Endothelial cell (in vitro differentiated cells): ENCODE measurements at places on chromosomes 12 and 14. TPM values are rescaled to one million over a fixed set of nuclear protein-coding genes. Genes with fewer than 3 reads are reported as not detected.

ACVRL1 gene
- 395 TPM for total RNA-seq

PRPH gene
- not detected for total RNA-seq

RBM19 gene
- 27.4 TPM for total RNA-seq

PRH2 gene
- not detected for total RNA-seq

SLC7A8 gene
- total RNA-seq = 24.3 TPM

DNA sequence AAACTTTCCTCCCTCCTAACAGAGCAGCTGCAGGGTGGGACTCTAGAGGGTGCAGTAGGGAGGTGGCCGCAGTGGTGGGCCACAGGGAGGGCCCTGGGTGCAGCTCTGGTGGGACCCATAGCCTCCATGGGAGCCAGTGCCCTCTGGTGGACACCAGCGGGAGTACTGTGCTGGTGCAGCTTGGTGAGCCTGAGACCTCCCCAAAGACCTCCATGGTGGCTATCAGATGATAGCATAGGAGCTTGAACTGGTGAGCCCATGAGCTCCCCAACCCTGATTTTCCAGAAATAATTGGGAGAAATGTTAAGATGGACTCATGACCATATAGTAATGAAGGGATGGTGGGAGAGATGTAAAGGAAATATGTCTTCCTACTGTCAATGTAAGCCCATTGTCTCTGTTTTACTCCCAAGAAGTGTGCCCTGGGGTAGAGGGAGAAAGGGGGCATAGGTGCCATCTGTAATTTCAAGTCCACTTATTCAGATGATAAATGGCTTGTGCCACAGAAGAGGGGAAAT is 98.7 kb downstream of the GAS2L3 start:
- peak; percentile 45 for DNase-seq

- DNase-seq = no peak
These were observed 18.2 kb downstream of the PDE6H start for GRCh38 chr12:14991069-14991468.

- DNase-seq = no peak
These were observed 1231.2 kb upstream of the FLRT2 start for GRCh38 chr14:84298663-84299195.

DNA sequence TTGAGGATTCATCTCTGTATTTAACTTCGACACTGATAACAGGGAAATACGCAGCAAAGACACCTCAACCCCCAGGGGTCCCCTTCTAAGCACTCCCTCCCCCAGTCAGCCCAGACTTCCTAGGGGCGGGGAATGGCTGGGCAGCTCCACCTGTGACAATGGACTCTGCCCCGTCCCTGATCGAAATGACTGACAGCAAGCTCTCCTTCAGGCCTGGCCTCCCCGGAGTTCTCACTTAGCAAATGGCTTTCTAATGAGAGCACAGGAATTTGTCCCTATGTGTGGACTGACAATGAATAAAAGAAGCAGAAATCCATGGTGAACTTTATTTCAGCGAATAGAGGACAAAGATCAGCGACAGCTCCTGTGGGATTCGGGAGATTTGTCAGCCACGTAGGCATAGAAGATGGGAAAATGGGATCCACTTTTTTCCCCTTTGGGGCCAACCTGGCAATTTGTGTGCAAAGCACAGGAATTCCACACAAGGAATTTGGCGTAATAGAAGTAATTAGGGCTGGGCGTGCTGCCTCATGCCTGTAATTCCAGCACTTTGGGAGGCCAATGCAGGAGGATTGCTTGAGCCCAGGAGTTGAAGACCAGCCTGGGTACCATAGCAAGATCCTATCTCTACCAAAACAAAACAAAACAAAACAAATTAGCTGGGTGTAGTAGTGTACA is 63.8 kb downstream of the TNFAIP2 start:
- no peak for DNase-seq

PLCZ1 gene
- not detected for total RNA-seq

- DNase-seq = no peak
These were observed 308.8 kb downstream of the EGLN3 start for GRCh38 chr14:33642080-33642479.

GRCh38 chr12:90870971-90871725 is 83.8 kb downstream of the CCER1 start:
- no peak for DNase-seq

GRCh38 chr12:53258541-53259539 is 9.3 kb upstream of the ESPL1 start:
- DNase-seq = no peak

RERG gene
- total RNA-seq = 2.5 TPM

C14orf39 gene
- total RNA-seq = 3.8 TPM

- no peak for DNase-seq
These were observed 2.1 kb downstream of the DNAJC22 start for GRCh38 chr12:49348781-49349180.

DNA sequence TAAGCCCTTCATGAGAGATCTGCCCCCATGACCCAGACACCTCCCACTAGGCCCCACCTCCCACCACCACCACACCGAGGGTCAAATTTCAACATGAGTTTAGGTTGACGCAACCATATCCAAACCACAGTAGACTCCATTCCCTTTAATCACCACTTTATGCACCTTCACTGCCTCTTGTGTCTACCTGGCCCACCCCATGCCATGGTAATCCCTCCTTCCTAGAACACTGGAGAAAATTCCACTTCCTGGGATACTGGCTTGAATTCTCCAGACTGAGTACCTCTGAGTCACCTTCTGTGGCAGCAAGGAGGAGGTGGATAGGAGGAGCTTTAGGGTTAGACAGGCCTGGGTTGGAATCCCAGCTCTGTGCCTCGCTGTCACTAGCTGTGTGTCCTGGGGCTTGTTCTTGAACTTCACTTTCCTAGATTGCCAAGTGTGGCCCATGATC is 26.1 kb upstream of the CIPC start:
- DNase-seq = no peak

- no peak for DNase-seq
These were observed 6.0 kb downstream of the PLEKHH1 start for GRCh38 chr14:67539116-67539515.

GRCh38 chr12:121252712-121253345 is 42.9 kb downstream of the P2RX4 start:
- DNase-seq = no peak

DNA sequence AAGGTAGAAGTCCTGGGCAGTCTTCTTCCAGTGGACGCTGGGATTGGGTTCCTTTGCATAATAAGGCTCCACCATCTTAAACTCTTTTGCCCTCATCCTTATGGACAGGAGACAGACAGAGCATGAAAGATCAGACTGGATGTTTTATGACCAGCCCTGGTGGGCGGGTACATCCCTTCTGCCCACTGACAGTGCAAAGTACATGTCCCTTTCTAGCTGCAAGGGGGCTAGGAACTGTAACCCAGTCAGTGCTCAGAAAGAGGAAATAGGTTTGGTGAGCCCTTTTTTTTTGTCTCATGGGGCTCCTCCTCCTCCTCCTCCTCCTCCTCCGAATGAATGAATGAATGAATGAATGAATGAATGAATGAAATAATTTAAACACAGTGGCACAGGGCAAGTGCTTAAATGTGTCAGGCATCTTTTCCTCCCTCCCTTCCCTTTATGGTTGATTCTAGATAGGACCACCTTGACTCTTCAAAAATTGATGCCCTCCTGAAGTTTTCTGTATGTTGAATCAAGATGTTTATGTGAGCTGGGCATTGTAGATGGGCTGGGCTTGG is 36.4 kb upstream of the HNF1A start:
- DNase-seq = no peak
